ENCODE measurements at places on chromosomes 5 and 9. TPM values are rescaled to one million over a fixed set of nuclear protein-coding genes. Genes with fewer than 3 reads are reported as not detected.

Gene PRSS3
- total RNA-seq, result 26.8 TPM

DNA sequence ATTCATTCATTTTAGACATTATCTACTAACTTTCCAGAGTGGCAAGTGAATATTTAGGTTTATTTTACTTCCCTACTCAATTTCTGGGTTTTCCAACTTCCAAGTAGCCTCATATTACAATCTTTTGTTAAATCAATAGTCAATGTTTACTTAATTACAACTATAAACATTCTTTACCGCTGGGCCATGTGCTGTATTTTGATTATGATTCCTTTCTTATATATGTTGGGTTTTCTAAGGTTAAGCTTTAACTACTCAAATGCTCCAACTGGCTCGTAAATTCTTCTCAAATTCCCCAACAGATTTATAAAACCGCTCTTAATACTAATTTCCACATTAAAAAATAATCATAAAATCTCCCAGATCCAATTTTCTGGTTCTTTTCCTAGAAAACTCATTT, 110.1 kb upstream of the ABCA1 start:
- no peak for DNase-seq

DNA sequence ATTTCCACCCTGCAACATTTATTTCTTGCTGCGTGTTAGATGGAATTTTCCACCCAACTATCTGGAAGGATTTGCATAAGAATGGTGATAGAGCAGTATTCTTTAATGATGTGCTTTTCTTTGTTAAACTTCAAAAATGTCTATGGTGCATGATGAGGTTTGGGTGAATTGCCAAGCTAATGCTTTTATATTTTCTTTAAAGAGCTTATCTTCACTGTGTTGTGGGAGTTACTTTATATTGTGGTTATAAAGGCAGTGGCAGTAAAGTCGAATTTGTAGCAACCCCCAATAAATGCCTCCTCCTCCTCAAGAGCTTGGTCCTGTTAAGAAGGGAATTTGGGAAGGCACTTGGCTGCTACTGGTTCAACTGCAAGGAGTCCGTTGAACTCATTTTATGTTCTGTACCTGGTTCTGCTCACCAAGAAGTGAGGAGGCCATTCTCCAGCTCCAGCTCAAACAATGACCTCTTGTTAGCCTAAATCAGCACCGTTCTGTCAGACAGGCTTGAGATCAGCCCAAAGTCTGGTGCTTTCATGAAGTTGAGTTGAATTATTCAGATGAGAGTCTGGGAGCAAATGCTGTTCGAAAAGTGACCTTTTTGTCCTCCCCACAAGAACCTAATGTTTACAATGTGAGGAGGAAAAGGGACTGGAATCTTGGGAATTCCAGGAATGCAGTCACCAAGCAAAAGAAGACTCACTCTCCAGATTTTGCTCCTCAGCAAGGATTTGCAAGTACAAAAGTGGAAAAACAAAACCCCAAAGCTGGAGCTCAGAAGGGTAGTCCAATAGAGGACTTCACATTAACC, 217.0 kb downstream of the TMEM38B start:
- no peak for DNase-seq

DNA sequence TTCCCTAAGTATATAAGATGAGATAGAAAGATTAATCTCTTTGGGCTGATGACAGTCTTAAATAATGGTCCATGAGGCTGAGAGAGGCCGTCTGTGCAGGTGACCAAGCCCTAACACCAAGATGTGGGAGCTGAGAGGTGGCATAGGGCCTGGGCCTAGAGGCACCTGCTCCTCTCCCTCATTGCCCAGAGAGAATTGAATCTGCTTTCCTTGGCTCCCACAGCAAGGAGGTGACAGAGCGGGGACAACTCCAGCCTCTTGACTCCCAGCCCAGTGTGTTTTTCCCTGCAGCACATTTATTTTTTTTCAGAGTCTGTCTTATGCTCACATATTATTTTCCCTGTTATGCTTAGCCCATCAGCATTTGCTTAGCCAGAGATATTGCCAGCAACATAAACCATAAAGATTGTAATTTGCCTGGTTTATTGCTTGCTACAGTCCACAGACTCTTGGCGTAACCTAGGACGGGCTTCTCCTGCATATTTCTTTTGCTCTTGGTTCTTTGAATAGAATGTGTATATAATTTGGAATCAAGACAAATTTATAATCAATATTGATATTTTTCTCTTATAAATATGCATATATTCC, 105.6 kb downstream of the NTRK2 start:
- no peak for DNase-seq

Gene ALDOB
- total RNA-seq, result not detected

- no peak for DNase-seq
These were observed 1.3 kb downstream of the SPTAN1 start for GRCh38 chr9:128553728-128554127.

DNA sequence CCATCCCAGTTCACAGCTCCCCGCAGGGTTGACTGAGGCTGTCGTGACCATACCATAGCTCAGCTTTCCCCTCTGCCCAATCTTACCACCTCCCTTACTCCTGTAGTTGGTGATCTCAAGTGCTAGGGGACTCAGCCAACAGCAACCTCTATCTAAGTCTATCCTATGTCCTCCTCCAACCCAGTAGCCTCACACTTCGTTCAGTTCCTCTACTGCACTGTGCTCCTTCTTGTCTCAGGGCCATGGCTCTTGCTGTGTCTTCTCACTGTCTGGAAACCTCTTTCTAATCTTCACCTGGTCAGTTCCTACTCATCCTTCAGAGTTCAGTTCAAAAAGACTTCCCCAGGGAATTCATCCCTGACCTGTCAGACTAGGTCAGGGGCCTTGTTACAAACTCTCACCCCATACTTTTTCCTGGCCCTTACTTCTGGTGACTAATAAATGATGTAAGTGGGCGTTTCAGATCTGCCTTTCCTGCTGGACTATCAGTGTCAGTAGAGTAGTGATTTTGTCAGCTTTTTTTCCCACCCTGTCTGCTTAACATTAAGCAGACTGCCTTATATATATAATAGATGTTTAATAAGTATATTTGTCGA, 53.6 kb upstream of the NR3C1 start:
- no peak for DNase-seq

Gene SLC45A2
- total RNA-seq, result not detected

Gene IFNA21
- total RNA-seq, result not detected

DNA sequence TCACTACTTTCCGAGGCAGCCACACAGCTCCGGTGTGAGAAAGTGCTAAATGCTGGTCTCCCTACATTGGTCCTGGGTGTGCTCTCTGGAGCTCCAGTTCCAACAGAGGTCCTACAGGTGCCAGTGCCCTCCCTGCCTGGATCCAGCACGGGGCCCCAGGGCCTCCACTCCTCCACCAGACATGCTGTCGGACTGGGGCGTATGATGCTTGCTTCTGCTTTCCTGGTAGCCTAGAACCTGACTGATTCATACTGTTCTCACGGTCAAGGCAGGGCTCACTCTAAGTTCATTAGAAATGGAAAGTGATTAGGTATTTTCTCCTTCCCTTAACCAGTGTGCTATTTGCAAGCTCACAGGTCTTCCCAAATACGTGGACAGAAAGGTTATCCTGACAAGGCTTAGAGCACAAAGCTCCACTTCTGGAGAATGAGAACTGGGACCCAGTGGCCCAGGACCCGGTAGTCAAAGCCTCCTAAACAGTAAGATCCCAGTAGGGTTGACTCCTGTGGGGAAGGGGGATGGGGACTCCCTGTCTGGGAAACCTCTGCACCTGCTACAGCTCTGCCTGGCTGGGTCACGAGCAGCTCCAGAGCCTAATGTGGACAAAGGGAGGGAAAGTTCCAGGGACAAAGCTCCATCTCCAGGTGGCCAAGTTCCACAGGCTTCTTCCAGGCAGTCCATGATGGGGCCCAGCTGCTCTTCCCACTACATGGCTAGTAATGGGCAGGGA, 98.1 kb downstream of the PAX5 start:
- no peak for DNase-seq

- no peak for DNase-seq
These were observed 56.4 kb upstream of the LARP1 start for GRCh38 chr5:154698763-154699162.

GRCh38 chr9:117839862-117840261, 135.7 kb downstream of the TLR4 start:
- no peak for DNase-seq

- no peak for DNase-seq
These were observed 87.5 kb upstream of the PRRC1 start for GRCh38 chr5:127429928-127430327.

DNA sequence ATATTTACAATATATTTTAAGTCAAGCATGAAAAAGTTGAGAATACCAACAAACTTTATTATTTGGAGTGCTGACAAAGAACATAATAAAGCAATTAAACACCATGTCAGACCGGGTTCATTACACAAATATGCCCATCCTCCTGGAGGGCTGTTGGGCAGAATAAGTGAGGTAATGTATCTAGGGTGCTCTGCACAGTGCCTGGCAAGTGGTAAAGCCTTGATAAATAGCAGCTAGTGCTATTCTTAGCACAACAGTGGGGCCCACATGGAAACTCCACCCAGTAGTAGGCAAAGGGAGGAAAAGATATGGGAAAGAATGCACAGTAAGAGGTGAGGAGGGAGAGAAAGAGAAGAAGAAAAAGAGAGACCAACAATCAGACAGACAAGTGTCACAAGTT, 97.7 kb downstream of the SLC1A3 start:
- no peak for DNase-seq

Gene KLF9
- 23.7 TPM for total RNA-seq
